ENCODE measurements at places on chromosomes 16 and 17.

DNA sequence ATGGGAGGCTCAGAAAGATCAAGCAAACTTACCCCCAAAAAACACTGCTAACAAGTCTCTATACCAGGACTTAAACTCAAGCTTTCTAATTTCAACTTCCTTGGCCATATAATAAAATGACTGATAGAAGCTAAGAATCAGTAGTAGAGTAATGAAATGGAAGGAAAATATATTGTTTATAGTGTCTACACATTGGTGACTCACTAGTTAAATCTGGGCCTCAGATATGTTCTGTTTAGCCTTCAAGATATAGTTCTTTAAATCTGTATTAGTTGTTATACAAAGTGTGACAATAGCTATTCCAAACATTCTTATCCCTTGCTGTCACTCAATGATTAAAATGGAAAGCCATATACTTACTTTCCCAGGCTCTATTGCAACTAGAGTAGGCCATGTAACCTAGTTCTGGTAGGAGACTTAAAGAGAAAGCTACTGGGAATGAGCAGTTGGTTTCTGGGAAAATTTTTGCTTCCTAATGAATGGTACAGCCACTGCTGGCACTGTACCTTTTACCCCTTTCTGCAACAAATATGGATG lies 18.3 kb downstream of the SSH2 start:
- no peak for DNase-seq

DNA sequence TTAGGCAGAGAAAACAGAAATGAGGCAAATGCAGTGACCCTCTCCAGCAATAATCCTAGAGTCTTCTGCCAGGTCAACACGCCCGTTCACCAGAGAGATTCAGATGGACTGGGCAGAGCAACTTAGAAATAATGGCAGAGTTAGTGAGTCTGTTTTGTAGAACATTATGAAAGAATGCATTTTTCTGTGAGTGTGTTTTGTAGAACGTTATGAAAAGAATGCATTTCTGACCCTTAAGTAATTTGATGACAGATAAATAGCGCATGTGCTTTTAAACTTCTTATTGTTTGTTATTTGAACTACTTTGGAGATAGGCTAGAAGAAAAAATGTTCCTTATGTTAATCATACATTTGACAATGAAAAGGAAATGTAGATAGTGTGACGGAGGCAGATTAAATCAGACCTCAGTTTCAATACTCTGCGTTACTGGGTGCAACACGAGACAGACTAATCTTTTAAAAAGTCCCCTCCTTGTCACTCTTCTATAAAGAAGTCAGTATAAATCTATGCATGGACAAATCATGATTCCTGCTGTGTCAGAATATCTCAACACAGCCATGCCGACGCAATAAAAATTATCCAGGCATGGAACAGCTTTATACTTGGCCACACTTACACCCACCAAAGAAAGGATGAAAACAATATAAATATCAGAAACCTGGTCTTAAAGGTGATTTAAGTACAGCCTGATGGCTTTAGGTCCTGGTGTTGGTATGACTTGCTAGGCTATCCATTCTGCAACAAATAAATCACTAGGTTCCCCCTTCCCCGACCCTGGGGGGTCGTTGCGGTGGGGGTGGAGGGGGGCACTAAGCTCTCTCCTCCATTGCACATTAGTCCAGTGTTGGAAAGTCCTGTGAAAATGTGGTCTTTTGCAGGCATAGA lies 47.8 kb downstream of the MARCHF10 start:
- DNase-seq: no peak

DNA sequence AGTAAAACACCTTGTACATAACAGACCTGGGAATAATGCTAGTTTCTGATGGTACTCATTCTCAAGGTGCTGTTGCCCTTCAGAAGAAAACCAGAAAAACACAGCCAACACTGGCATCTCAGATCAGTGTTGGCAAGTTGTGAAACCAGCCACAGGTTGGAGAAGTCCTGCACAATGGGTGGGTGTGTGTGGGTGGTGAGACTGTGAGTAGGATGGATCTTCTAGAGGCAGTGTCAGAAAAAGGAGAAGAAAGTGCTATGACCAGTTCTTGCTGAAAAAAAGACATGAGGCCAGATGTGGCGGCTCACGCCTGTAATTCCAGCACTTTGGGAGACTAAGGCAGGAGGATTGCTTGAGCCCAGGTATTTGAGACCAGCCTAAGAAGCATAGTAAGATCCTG lies 35.2 kb upstream of the SMIM36 start:
- DNase-seq: no peak

DNA sequence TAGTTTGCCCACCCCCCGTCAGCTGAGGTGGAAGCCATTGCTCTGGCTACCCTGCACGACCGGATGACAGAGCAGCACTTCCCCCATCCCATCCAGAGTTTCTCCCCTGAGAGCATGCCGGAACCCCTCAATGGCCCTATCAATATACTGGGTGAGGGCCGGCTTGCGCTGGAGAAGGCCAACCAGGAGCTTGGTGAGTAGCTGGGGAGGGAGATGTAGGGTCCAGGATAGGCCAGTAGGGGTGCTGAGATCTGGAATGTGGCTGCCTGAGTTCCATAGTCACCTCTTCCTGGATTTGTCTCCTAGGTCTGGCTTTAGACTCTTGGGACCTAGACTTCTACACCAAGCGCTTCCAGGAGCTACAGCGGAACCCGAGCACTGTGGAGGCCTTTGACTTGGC lies 6.4 kb downstream of the PFAS start:
- DNase-seq: no peak

DNA sequence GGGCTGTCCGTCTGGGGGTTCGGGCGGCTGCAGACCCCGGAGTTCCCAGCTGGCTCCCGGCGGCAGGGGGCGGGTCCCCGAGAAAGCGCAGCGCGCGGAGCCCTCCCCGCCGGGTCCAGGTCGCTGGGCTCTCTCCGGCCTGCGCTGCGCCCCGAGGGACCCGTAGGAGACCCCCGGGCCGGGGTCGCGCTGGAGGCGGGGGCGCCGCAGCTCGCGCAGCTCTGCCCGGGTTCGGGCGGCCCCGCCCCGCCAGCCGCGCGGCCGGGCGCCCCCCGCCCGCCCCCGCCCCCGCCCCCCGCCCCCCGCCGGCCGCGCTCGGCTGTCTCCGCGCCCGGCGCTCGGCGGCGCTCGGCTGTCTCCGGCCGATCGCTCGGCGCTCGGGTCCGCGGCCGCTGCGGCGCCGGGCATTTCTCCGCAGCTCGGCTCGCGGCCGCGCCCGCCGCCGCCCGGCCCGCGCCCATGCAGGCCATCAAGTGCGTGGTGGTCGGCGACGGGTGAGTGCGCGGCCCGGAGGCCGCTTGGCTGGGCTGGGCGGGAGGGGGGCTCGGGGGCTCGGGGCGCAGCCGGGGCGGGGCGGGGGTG lies at the start of gene RAC3:
Gene RAC3, plus strand, starts transcription at position 376 of the 582 bp plus-strand sequence. Its CDS starts 84 bp downstream, at position 460.
- peak; percentile 67 for DNase-seq

- DNase-seq: no peak
These were observed 162.7 kb upstream of the CDC42EP4 start for GRCh38 chr17:73474370-73474988.

GRCh38 chr16:10613785-10614485 lies 33.5 kb upstream of the EMP2 start:
- DNase-seq: no peak

DNA sequence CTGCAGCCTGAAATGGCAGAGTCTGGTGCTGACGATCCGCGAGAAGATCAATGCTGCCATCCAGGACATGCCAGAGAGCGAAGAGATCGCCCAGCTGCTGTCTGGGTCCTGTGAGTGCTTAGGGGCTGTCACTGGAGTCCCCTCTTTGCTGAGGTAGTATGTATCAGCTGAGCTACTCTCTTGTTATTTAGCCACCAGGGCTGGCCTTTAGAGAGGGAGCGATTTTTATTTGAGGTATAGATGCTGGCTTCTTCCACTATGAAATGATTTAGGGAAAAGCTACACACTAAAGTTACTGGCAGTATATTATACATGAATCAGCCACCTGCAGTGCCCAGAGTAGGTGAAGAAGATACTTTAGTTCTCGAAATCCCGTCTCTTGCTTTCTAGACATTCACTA lies 2.6 kb downstream of the CDK5RAP3 start:
- DNase-seq: no peak

DNA sequence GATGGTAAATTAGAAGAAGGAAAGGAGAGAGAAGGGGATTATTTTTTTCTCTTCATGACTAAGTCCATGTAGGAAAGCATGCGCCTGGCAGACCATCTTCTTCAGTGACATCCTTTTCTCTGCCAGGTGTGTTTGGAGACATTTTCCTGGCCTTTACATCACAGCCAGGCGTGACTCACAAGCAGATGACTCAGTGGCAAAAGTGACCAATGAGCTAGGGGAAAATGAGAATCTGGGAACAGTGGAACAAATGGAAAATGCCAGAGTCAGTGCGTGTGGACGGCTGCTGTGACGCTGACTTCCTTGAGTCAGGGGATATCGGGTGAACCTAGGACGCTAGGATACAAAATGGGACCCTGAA lies 9.4 kb downstream of the KIAA0513 start:
- DNase-seq: no peak

- DNase-seq: no peak
These were observed 7.2 kb upstream of the CD68 start for GRCh38 chr17:7572338-7572587.

- DNase-seq: no peak
These were observed 13.0 kb upstream of the ZFP3 start for GRCh38 chr17:5065227-5065744.

GRCh38 chr17:21297597-21297996 lies 13.1 kb downstream of the MAP2K3 start:
- DNase-seq: no peak

DNA sequence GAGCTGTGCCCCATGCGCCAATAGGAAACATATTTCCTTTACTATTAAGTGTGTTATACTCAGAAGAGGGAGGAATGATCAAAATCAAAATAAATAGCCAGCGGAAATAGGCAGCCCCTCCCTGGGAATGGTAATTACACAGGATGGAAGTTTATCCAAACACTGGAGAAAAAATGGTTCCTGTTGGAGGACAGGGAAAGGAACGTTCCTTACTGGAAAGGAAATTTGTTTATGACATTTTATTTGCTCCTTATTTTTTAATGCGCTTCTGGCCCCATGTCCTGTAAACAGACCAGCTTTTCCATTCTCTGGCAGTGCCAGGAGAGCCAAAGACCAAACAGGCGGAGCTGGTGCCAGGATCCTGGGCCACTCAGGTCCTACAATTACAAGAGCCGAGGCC lies 273.7 kb downstream of the SOX9 start:
- DNase-seq: no peak

DNA sequence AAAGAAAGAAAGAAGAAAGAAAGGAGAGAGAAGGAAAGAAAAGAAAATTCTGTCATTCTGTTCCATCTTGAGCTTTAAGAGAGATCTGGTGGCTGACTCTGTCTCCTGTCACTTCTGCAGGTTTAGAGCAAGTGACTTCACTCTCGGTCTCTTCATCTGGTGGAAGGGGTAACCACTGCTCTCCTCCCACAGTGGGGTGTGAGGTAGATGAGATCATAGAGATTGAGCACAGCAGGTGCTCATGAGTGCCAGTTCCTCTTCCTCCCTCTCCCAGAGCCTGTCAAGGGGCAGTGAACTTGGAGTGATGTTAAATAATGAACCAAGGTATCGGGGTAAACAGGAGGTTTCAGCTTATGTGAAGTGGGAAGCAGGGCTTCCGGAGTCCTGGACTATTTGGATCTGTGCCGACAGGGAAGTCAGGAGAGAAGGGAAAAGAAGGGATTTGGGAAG lies 47.7 kb downstream of the BEAN1 start:
- DNase-seq: no peak

DNA sequence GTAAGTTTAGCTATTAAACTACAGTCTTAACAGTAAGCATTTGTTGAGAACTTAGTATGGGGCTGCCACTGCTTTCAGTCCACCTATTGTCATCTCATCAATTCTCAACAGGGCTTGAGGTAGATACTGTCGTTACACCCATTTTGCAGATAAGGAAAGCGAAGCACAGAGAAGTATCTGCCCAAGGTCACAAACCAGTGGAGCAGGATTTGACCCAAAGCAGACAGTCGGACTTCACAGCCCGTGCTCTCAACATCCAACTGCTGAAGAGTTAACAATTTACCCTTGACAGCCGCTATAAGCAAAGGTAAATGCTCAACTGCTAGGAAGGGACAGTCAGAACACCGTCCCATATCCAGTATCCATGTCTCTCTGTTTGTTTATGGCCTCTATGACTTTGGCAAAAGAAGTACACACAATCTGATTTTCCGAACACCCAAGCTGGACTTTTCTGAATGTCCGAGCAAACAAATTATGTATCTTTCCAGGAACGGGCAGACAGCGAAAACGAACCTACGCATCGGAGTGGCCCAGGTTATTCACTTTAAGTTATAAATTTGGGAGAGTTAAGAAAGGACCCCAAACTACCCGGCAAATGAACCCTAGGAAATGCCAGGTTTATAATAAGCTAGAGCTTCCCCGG lies 1.2 kb downstream of the SIAH1 start:
- peak; percentile 13 for DNase-seq

GRCh38 chr17:521561-522325 lies 169.1 kb upstream of the RPH3AL start:
- no peak for DNase-seq

DNA sequence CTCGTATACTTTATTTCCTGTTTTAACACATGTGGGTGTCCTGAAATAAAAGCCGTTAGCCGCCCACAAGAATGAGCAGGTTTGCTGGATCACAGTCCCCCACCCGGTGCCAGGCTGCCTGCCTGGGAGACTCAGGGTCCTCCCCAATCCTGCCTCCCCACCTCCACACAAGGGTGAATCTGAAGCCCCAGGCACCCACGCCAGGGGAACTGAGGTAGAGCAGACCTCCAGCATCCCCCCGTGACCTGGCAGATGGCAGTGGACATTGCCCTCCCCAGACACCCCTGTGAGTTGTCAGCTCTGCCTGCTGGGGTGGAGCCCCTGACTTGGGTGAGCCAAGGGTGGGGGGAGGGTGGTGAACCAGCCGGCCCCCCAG lies 114.8 kb downstream of the METRNL start:
- DNase-seq: no peak
